ENCODE measurements at places on chromosomes 2 and 18.

- no peak for DNase-seq
These were observed 64.1 kb upstream of the ACVR1C start for GRCh38 chr2:157692768-157693167.

DNA sequence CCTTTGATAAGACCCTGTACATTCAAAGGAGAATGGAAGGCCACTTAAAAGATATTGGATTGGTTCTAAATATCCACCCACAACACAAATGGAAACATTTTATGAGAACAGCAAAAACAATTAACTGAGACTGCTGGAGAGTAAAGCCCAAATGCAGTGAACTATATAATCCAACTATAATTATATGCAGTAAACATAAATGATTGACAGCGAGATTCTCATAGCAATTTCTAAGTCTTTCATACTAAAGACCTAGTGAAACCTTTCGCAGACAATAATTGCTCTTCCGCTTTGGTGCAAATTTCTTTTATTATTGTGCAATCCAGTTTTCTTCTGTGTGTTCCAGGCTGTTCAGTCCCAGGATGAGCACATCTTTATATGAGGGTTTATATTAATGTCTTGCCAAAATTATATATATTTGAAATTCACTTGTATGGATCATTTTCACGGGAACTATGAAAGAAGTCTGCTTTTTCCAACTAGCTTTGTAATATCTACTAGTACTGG is 190.9 kb downstream of the ST6GAL2 start:
- DNase-seq, result no peak

DNA sequence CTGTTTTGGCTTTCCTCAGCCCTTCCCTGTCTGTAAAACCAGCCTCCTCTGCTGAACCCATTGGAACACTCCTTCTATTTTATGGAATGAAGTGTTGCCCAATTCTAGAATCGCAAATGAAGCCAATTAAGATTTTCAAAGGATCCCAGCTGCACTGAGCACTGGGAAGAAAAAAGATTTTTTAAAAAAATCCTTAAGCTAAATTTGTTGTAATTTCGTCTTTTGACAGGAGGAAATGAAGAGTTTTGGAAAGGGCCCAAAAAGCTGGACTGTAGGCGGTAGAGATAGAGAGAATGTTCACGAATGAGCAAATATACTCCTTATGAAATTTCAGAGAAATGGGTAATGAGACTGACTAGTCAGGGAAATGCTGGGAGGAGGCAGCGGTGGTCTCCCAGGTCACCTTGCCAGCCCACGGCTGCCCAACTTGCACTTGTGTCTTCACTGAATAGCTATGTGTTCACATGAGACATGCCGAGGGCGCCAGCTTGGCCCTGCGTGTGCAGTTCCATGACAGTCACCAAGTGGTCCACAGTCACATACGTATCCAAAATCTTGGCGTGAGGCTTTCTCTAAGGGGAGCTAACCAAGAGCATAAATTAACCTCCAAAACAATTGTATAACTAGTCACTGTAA is 69.9 kb downstream of the SGPP2 start:
- no peak for DNase-seq

DNA sequence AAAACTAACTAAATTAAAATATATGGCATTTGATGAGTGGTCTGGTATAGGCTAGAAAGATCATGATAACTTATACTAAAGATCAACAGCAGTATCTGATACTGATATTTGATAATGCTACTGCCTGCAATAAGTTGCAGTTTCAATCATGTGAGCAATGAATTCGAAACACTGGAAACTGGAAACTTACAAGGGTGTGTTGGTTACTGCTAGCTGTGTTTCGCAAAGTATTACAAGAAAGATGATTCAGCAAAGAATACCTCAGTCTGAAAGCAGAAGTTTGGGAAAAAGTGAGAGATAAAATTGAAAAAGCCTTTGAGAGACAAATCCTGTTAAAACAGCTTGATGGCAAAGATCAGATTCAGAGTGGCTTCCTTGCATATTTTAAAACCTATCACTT is 294.5 kb downstream of the CCDC178 start:
- DNase-seq, result peak; percentile 21

GRCh38 chr2:26720322-26721114 is 28.0 kb downstream of the KCNK3 start:
- DNase-seq, result no peak

GRCh38 chr2:112465382-112465781 is 16.6 kb upstream of the TTL start:
- DNase-seq, result peak; percentile 9

GRCh38 chr2:25833566-25833965 is 44.7 kb downstream of the ASXL2 start:
- DNase-seq, result peak; percentile 4
